ENCODE measurements at places on chromosomes 3 and 15.

DNA sequence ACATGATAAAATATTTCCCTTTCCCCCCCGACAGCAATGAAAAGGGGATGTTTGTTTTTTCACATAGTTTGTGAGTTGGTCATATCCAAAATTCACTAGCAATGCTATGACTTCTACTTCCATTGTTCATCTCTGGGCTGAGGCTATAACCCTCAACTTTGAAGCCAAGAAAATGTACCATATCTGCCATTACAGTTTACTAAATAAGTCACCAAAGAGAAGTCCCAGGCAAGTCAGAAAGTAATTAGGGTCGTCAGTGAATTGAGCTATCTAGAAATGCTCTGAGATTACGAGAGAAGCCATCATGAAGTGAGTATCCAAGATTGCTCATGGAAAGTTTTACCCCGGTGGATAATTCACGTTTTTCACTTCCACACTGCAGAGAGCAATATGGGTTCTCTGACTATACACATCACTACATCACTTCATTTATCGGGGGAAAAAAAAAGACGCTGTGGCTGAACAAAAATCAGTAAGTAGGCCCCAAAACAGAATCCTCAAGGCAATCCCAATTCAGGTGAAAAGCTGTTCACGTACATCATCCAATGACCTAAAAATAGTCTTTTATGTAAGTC is 1.4 kb downstream of the PEAK1 start:
- H3K36me3 ChIP-seq, result no peaks in the 10 kb centered on the region
- no peaks in the 10 kb centered on the region for H3K27me3 ChIP-seq
- H3K27ac ChIP-seq, result no peak overlapping the region
- H3K4me1 ChIP-seq, result peaks cover 16% of the 10 kb centered on the region

DNA sequence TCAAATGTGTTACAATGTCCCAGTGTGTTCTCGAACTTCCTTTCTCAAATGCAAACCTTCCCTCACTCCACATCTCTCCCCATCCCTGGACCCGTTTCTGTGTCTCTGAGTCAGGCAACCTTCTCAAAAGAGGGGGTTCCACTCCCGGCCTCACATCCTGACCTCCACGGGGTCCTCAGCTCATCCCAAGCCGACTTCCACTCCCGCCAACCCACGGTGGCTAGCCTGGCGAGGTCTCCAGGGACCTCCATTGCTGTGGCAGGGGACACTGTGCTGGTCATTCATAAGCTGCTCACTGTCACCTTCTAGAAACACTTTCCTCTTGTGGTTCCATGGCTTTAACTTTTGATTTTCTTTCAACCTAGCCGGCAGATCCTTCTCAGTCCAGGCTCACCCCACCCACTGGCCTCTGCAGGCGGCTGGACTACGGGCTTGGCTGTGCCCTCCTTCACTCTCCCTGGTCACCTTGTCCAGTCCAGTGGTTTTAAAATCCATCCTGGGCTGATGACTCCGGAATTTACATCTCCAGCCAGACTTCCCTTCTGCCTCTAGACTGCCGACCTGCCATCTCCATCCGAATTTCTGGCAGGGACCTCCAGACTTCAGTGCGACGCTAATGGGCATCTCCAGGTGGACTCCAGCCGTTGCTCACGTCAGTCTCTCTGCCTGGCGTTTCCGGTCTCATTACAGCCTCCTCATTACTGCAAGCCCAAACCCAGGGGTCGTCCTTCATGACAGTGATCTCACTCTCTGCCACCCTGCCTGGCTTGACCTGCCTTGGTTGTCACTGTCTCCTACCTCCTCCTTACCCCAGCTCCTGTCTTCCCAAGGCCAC is 20.0 kb downstream of the ABTB1 start:
- H3K27ac ChIP-seq, result peak overlapping the region; percentile 82
- peaks cover 63% of the 10 kb centered on the region for H3K4me1 ChIP-seq
- peaks cover 57% of the 10 kb centered on the region for H3K36me3 ChIP-seq
- no peaks in the 10 kb centered on the region for H3K27me3 ChIP-seq

- H3K4me1 ChIP-seq, result peaks cover 9% of the 10 kb centered on the region
- no peak overlapping the region for H3K27ac ChIP-seq
- H3K36me3 ChIP-seq, result no peaks in the 10 kb centered on the region
- H3K4me3 ChIP-seq, result no peak overlapping the region
- no peak for DNase-seq
Observed at GRCh38 chr3:12879191-12879815, 37.9 kb upstream of the RPL32 start.

GRCh38 chr15:65379986-65380385 is 2.2 kb upstream of the IGDCC3 start:
- DNase-seq, result no peak

GRCh38 chr3:15942462-15942861 is 144.7 kb upstream of the ANKRD28 start:
- no peaks in the 10 kb centered on the region for H3K4me1 ChIP-seq
- H3K27ac ChIP-seq, result no peak overlapping the region
- no peaks in the 10 kb centered on the region for H3K36me3 ChIP-seq
- DNase-seq, result no peak

- H3K27ac ChIP-seq, result no peak overlapping the region
- no peaks in the 10 kb centered on the region for H3K4me1 ChIP-seq
- no peak for DNase-seq
Observed at GRCh38 chr3:57952208-57952631, 56.0 kb upstream of the FLNB start.

- no peaks in the 10 kb centered on the region for H3K4me1 ChIP-seq
- no peak overlapping the region for H3K4me3 ChIP-seq
- no peak overlapping the region for H3K27ac ChIP-seq
- no peaks in the 10 kb centered on the region for H3K27me3 ChIP-seq
- H3K36me3 ChIP-seq, result no peaks in the 10 kb centered on the region
Observed at GRCh38 chr3:62892951-62893350, 17.7 kb upstream of the CADPS start.

GRCh38 chr3:21729888-21730459 is 21.0 kb downstream of the ZNF385D start:
- no peak overlapping the region for H3K27ac ChIP-seq
- H3K4me3 ChIP-seq, result no peak overlapping the region
- DNase-seq, result no peak
- H3K4me1 ChIP-seq, result no peaks in the 10 kb centered on the region
- no peaks in the 10 kb centered on the region for H3K36me3 ChIP-seq

- no peaks in the 10 kb centered on the region for H3K27me3 ChIP-seq
- H3K36me3 ChIP-seq, result no peaks in the 10 kb centered on the region
- H3K4me1 ChIP-seq, result no peaks in the 10 kb centered on the region
- no peak overlapping the region for H3K27ac ChIP-seq
Observed at GRCh38 chr3:56763233-56763632, 38.5 kb downstream of the ARHGEF3 start.

DNA sequence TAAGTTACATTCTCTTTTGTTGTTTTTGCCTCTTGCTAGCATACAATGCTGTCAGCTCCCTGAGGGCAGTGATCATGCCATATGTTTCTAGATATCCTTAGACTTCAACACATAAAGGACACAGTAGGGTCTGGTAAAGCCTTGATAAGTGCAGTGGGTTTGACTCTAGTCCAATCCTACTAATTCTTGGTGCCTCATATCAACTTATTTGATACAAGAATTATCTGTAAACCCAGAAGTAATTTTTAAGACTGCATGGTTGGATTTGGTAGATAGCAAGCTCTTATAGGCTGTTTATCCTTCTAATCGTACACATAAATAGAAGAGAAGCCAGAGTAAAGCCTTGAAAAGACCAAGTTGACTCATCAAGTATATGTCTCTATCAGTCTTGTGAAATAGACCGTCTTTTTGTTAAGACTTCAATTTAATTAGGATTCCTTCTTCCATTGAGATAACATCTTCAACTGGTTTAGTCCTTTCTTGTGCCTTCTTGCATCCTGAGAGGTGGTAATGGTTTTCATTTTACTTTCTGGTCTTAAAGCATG is 265.6 kb upstream of the CDIN1 start:
- H3K27ac ChIP-seq, result no peak overlapping the region
- H3K4me1 ChIP-seq, result no peaks in the 10 kb centered on the region
- H3K4me3 ChIP-seq, result no peak overlapping the region
- no peaks in the 10 kb centered on the region for H3K36me3 ChIP-seq
- no peaks in the 10 kb centered on the region for H3K27me3 ChIP-seq

DNA sequence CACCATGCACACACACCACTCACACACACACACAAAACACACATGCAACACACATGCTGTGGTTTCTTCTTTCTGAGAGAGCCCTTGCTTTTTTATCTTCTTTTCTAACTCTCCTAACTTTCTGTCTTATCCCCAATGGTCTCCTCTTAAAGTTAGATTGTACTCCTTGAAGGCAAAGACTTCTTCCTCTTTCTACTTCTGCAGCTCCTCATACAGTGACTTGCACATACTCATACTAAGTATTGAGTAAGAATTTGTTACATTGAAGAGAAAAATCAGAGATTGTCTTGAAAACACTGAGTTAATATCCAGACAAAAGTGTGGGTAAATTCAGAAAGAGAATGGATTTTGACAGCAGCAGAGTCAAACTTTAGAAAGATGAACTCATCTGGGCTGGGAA is 64.4 kb downstream of the GTPBP8 start:
- peak; percentile 41 for DNase-seq
- no peak overlapping the region for H3K4me3 ChIP-seq
- no peak overlapping the region for H3K27ac ChIP-seq
- peaks cover 25% of the 10 kb centered on the region for H3K4me1 ChIP-seq
- no peaks in the 10 kb centered on the region for H3K27me3 ChIP-seq

DNA sequence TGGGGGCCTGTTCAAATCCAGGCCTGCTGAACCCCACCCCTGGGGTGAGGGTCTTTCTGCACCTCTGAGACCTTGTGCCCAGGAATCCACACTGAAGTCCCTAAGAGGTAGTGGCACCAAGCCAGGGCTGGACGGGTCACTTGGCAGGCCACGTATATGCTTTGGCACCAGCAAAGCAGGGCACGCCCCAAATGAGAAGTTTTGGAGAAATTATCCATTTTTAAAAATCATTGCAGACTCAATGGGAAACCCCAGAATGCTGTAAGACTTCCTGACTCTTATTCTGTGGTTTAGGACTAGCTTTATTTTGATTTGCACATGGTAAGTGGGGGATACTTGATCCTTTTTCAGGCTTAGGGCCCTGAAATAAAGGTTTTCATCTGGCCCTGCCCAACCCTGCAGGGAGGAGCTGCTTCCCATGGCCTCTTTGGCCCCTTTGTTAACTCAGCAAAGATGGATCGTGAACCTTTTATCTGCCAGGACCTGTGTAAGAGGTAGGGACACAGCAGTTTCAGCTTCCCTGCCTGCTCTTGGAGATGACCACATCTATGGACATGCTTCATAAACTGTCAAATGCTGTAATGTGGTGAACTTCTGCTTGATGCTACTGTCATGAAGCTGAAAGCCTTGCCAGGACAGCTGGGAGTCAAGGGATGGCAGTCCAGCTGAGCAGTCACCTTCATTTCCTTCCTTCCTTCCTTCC is 88.0 kb downstream of the HMG20A start:
- H3K36me3 ChIP-seq, result no peaks in the 10 kb centered on the region
- DNase-seq, result no peak
- H3K27me3 ChIP-seq, result no peaks in the 10 kb centered on the region
- no peak overlapping the region for H3K4me3 ChIP-seq
- H3K27ac ChIP-seq, result no peak overlapping the region
- H3K4me1 ChIP-seq, result peaks cover 49% of the 10 kb centered on the region

DNA sequence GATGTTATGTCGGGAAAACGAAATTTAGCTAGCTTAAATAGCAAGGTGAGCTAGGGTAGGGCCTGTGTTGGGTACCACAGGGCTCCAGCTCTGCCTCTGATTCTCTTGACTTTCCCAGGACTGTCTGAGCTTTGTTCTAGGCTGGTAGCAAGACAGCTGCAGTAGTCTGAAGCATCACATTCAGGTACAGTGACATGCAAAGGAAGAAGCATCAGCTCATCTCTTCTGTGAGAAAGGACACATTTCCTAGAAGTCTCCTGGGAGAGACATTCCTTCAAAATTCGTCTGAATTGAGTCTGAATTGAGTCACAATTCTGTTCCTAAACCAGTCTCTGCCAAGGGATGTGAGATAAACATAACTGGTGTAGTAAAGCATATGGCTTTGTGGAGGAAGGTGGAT is 8.5 kb upstream of the UBXN7 start:
- DNase-seq, result no peak
- H3K4me3 ChIP-seq, result no peak overlapping the region
- no peaks in the 10 kb centered on the region for H3K27me3 ChIP-seq

- DNase-seq, result no peak
- no peaks in the 10 kb centered on the region for H3K36me3 ChIP-seq
- no peak overlapping the region for H3K4me3 ChIP-seq
Observed at GRCh38 chr15:33145447-33145846, 49.1 kb downstream of the FMN1 start.

- peaks cover 9% of the 10 kb centered on the region for H3K4me1 ChIP-seq
- DNase-seq, result peak; percentile 46
- no peaks in the 10 kb centered on the region for H3K36me3 ChIP-seq
- H3K27me3 ChIP-seq, result no peaks in the 10 kb centered on the region
- no peak overlapping the region for H3K4me3 ChIP-seq
Observed at GRCh38 chr3:133561679-133562078, 11.8 kb upstream of the CDV3 start.

GRCh38 chr3:196624907-196625306 is 14.6 kb upstream of the NRROS start:
- H3K36me3 ChIP-seq, result no peaks in the 10 kb centered on the region
- peaks cover 7% of the 10 kb centered on the region for H3K4me1 ChIP-seq
- no peak for DNase-seq
- no peaks in the 10 kb centered on the region for H3K27me3 ChIP-seq
- H3K27ac ChIP-seq, result no peak overlapping the region

GRCh38 chr15:48289628-48290027 is 41.6 kb upstream of the DUT start:
- peaks cover 4% of the 10 kb centered on the region for H3K4me1 ChIP-seq
- H3K27me3 ChIP-seq, result no peaks in the 10 kb centered on the region
- no peak for DNase-seq
- H3K4me3 ChIP-seq, result no peak overlapping the region
- no peaks in the 10 kb centered on the region for H3K36me3 ChIP-seq

DNA sequence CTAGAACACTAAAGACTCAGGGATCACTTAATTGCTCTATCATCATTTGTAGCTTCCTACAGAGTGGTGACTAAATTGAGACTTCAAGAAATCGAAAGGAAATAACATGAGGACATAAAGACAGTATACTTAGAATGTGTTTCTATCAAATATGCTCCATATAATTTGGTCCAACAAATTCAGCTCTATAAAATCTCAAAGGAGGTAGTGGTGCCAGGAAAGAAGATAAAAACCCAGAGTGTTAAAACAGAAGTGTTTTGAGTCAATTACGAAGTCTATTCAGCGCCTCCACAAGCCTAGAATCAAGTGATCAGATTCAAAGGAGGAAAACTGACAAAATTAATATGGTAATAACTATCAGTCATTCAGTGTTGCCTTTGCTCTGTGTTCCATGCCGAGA is 22.9 kb downstream of the MAGI1 start:
- no peaks in the 10 kb centered on the region for H3K4me1 ChIP-seq
- H3K36me3 ChIP-seq, result no peaks in the 10 kb centered on the region
- DNase-seq, result no peak
- no peak overlapping the region for H3K4me3 ChIP-seq
- H3K27ac ChIP-seq, result no peak overlapping the region
- H3K27me3 ChIP-seq, result no peaks in the 10 kb centered on the region

GRCh38 chr3:12321015-12321414 is 32.1 kb downstream of the PPARG start:
- no peak overlapping the region for H3K4me3 ChIP-seq
- no peak overlapping the region for H3K27ac ChIP-seq
- H3K4me1 ChIP-seq, result no peaks in the 10 kb centered on the region
- no peaks in the 10 kb centered on the region for H3K27me3 ChIP-seq

Measured in Karpas-422 (cell line).